ENCODE measurements at places on chromosomes 3 and 15.

DNA sequence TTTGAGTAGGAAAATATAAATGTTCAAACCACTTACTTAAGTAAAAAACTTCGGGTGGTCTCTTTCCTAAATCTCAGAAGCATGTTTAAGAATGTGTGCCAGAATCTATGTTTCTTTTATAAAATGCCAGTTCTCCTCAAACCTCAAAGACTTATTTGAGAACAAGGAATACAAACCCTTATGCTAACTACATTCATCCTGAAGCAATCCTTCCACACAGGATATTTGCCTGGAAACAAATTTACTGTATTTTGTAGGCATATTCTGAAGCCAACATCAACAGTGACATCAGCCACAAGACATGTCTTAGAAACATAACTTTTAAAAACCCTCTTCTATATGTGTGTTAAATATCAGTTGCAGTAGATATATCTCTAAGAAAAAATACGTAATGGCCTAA lies 1077.0 kb downstream of the ROBO1 start:
- no peak for DNase-seq

DNA sequence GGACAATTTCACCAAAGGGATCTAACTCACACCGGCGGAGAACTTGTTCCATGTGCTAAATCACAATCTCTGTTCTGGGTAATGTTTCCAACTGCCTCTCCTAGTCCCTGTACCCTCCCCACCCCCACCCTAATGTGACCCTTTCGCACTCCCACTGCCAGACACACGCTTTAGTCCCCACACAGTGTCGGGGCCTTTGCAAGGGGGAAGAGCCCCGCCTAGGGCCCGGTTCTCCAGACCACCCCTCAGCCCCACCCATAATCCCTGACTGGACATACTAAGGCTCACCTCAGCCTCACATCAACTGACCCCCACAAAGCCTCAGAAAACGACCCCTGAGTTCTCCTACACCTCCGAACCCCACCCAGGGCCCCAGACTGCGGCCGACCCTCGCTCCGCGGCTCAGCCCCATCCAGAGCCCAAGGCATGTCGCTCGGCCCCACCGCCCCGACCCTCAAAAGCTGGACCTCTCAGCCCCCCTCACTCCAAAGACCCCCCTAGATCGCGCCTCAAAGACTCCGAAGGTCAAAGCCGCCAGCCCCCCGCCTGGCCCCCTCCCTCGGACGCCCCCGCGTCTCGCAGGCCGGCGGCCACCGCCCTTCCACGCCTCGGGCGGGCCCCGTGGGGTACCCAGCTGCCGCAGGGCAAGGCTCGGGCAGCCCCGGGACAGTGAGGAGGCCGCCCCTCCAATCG lies 72.0 kb upstream of the MAP4 start:
- no peak for DNase-seq

- no peak for DNase-seq
These were observed 6.8 kb downstream of the RBM5 start for GRCh38 chr3:50095352-50095998.

DNA sequence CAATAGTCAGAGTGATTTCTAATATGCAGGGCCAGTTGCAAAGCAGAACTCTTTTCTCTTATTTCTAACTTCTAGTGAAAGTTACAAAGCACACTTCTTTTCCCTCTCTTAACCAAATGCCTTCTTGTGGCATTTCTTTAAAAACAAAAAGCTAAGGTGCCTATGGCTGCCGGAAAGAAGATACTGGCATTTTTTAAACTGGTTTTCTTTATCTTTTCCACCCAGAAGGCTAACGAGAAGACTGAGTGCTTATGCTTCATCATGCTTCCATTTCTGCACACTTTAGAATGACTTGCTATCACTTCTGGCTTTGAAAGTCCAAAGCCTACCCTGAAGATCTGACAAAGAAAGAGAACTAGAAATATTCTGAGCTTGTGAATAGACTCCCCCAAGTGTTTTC lies 141.3 kb downstream of the P2RY1 start:
- DNase-seq, result no peak

DNA sequence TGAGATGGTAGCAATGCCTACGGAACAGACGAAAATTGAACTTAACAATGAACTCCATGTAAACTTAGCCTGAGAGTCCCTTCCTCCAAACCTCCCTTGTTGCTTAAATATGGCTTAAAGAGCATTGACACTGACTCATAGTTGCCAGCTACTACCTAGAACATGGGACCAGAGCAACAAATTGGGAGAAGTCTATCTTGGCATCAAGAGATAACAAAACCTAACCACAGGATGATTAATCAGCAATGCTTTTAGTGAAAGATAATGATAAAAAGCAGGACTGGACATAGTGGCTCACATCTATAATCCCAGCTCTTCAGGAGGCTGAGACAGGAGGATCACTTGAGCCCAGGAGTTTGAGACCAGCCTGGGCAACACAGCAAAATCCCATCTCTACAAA lies 117.8 kb upstream of the MNS1 start:
- DNase-seq, result no peak

- DNase-seq, result no peak
These were observed 700 bp upstream of the BLM start for GRCh38 chr15:90716317-90716975.

DNA sequence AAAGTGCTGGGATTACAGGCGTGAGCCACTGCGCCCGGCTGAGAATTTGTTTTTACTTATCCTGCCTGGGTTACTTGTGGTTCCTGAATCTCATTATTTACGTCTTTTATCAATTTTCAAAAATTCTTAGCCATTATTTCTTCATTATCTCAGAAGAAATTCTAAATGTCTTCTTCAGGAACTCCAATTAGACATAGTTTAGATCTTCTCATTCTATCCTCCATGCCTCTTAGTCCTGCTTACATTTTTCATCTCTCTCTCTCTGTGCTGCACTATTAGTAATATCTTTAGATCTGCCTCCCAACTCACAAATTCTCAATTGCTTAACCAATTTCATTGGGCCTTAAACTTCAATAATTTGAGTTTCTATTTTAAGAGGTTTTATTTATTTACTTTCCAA lies 124.4 kb upstream of the MRPS22 start:
- DNase-seq, result no peak
